ENCODE measurements at places on chromosomes 4 and X.

DNA sequence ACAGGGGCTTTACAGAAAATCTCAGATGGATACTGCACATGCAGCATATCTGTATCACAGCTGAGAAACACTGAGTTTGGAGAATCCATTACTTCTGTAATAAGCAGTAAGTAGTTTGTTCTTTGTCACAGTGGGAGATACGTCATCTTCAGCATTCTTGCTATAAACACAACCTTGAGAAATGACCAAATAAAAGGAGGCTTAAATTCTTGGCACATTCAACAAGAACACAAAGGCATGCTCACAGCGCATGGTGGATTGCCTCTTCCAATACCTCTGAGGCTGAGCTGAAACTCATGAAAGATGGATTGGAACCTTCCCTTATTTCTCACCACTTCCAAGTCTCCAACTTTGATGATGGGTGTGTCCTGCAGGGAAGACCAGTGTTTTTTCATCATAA is 54.5 kb downstream of the ANXA5 start:
- no peak for DNase-seq

DNA sequence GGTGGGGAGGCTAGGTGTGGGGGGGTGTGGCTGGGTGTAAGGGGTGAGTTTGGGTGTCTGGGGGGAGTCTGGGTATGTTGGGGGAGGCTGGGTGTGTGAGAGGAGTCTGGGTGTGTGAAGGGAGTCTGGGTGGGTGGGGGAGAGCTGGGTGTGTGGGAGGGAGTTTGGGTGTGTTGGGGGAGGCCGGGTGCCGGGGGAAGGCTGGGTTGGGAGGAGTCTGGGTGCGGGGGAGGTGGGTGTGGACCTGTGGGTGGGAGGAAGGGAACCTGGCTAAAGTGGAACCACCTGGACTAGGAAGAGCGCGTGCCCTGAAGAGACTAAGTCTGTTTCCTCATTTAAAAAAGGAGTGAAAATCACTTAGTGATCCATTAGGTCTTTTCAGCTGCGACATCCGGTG is 18.3 kb downstream of the SPON2 start:
- DNase-seq, result no peak

GRCh38 chr4:13872155-13872554 is 244.6 kb upstream of the BOD1L1 start:
- DNase-seq, result no peak

GRCh38 chrX:55546956-55547355 is 57.3 kb upstream of the USP51 start:
- DNase-seq, result no peak

- no peak for DNase-seq
Observed at GRCh38 chr4:24780936-24781495, 14.4 kb upstream of the SOD3 start.

GRCh38 chr4:147854154-147854553 is 122.3 kb downstream of the ARHGAP10 start:
- no peak for DNase-seq

DNA sequence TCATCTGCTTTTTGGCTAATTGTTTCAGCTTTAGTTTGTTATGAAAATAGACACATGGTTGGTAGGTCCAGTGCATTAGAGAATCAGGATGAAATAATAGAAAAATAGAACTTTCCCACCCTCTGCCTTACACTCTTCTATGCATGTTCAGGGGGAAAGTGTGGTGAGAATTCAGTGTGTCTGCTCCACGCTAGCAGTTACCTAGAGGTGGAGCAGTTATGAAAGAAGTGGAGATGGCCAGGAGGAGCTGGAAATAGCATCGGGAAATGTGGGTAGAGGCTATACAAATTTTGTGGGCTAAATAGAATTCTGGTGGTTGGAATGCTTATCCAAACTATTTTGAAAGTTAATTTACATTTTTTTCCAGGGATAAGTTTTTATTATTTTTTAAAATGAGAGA is 91.4 kb upstream of the MAD2L1 start:
- DNase-seq, result no peak

GRCh38 chr4:141339391-141339790 is 118.7 kb downstream of the ZNF330 start:
- no peak for DNase-seq

- no peak for DNase-seq
Observed at GRCh38 chrX:78387364-78387763, 60.0 kb upstream of the CYSLTR1 start.

DNA sequence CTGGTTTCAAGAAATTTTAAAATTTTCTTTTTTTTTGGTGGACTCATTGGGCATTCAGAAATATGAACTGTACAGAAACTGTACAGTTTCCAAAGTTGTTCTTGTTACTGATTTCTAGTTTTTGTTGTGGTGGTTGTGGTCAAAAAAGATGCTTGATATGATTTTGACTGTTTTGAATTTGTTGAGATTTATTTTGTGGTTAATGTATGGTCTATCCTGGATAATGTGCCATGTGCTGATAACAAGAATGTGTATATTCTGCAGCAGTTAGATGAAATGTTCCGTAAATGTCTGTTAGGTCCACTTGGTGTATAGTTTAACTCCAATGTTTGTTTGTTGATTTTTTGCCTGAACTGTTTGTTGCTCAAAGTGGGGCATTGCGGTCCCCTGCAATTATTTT is 127.6 kb upstream of the NUDT6 start:
- peak; percentile 12 for DNase-seq

GRCh38 chr4:38188631-38189101 is 228.5 kb downstream of the PTTG2 start:
- no peak for DNase-seq

GRCh38 chr4:138805736-138806135 is 209.8 kb upstream of the NOCT start:
- DNase-seq, result no peak

GRCh38 chrX:154775419-154776349 is 13.0 kb downstream of the DKC1 start:
- no peak for DNase-seq

GRCh38 chr4:8410641-8411271 is 29.8 kb downstream of the ACOX3 start:
- DNase-seq, result no peak

DNA sequence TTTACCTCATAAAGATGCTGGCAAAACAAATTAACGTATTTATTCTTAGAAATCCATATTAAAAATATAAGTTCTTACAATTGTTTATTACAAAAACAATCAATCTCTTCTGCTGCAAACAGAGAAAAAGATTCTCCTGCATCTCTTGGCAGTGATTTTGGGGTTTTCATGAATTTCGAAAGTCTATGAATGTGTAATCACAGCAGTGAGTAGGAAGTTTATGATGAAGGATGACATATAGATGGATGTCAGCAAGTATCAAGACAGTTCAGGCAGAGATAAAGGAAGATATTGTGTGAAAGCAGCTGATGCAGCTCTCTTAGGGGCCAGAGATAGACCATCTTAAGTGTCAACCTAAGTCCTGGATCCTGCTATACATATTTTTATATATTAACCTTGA is 196.9 kb upstream of the BANK1 start:
- no peak for DNase-seq

DNA sequence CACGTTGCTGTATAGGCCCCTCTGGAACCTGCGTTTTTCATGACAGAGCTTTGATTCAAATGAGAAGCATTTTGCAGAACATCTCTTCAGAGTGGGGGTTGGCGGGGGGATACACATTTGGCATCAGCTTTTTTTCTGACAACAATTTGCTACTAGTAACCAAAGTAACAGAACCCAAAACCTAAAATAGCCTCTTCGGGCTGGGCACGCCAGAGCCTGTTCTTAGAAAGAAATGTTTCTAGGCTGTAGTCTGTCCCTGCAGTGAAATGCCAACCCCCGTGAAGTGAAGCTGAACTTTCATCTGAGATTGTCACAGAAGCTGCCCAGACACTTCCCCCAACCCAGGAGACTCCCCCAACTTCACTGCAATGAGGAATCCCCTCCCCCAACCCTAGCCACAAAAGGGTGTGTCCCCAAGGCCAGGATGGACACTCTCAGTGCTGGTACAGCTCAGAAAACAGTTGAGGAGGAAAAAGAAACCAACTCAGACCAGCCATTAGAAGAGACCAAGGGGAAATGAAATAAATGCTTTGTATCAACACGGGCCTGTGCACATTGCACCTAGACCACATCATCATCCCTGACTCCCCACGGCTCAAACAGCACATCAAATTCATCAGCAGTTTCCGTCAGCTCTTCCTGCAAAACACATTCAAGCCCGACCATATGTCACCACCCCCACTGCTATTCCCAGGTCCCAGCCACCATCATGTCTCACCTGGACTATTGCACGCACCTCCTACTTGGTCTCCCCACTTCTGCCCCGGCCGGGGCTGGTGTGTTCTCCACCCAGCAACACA is 8.4 kb upstream of the MAN2B2 start:
- no peak for DNase-seq

DNA sequence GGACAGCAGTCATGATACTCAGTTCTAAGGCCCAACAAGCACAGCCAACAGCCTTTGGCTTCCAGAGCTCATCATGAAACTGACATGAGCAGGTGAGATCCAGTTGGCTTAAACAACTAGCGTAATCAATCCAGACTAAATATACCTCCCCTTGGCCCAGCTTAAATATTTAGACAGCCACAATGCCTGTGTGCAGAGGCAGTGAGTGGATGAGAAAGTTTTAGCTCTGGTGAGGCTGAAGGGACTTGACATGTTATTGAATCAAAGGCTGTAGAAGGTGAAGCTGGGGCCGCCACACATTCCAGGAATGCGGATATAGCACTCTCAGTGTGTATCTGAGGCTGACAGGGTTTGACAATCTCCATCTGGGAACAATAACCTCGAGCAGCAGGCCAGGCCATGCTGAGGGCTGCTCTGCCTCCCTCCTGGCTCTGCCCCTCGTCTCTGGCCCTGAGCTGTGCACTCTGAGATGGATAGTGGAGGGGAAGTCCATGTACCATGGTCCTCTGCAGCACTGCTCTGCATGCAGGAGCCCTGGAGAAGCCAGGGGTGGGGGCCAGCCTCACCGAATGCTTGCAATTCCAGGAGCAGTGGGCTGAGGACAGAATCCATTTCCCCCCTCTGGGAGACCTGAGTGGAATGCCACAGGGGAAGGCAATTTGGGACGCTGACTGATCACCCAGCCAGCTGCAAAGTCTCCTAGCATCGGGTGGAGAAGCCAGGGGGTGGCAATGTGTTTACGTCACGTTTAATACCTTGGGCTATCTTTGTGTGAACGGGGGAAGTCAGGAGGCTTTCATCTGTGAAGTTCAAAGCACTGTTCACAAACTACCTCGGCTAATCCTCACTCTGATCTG is 37.3 kb upstream of the RASL11B start:
- no peak for DNase-seq

- DNase-seq, result peak; percentile 71
Observed at GRCh38 chr4:1010395-1011021, 918 bp upstream of the FGFRL1 start.

GRCh38 chrX:53813670-53814440 is 127.3 kb upstream of the HUWE1 start:
- no peak for DNase-seq

- no peak for DNase-seq
Observed at GRCh38 chr4:158875026-158875425, 106.2 kb downstream of the FNIP2 start.

- no peak for DNase-seq
Observed at GRCh38 chrX:50442426-50443116, 28.1 kb downstream of the DGKK start.

DNA sequence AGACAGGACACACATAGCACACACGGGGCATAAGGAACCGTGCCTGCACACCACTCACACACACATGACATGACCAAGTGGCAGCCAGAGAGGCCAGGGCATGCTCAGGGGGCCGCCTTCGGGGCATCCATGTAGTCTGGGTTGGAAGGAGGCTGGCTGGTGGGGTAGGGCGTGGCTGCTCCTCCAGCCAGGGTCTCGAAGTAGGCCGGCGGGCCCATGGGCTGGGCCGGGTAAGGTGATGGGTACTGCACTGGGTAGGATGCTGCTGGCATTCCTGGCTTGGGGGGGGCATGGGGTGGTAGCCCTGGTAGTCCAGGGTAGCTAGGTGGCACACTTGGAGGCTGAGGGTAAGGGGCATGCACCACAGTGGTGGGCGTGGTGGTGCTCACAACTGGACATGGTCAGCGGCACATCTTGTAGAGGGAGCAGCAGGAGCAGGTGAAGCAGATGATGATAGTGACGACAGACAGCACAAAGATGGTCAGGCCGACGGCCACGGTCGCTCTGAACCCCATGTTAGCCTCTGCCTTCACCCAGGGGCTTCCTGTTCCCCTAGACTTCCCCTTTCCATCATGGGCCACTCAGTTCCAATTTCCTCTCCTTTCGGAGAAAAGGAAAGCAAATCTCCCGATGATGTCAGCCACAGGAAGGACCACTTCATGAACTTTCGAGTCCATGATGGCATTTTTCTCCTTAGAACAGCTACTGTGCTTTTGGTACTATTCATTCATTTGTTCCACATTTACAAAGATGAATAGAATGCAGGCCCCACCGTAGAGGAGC is 10.9 kb upstream of the DDX3X start:
- no peak for DNase-seq

DNA sequence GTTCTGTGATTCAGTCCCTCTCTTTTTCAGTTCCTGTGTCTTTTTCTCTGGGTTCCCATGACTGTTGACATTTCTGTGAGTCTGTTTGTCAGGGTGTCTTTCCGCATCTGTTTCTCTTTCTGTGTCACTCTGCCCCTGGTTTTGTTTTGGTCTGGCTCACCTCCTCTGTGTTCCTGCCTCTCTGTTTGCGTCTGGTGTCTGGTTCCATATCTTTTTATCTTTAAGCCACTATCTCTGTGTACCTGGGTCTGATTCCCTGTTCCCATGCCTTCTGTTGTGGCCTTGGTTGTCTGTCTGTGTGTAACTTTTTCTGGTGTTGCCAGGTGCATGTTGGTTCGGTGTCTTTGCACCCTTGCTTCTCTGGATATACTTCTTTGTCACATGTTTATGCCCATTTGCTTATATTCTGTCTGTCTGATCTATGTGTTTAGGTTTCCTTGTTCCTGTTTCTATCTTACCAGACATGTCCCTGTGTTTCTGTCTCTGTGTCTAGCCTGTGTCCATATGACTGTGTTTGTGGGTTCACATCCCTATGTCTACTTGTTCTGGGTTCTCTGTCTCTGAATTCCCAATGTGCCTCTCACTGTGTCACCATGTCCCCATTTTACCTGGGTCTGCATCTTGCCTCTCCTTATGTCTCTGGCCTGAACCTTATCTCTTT is 50.2 kb downstream of the ITIH6 start:
- peak; percentile 63 for DNase-seq

DNA sequence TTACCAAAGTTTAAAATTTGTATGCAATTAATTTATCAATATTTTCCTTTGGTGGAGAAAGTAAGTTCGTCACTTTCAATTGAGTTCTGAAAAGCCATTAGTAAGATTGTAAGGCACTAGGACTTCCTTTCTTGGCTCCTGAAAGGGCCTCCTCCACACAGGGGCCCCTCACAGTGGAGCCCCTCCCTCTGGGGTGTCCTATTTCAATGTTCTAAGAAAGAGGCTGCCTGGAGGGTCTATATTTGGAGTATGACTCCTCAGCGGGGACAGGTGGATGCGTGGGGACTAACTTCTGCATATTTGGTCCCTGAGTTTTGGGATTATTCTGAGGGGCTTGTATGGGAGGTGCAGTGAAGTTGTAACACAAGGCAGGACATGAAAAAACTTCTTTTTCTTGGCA is 1.6 kb upstream of the ARMCX4 start:
- no peak for DNase-seq

DNA sequence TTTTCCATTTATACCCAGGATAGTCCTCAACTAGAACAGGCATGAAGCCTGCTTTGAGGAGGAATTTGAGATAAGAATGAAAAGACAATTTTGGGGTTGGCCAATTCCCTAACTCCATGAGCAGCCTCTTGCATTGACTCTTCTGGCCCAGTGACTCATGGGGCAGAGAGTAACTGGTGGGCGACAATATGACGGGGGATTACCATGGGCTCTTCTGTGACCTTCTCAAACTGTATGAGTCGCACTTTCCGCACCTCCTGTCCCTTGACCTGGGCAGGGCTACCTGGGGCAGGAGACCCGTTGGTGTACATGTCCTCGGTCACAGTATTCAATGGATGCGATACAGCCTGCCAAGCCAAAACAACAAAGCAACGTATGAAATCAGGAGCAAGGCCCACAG is 13.3 kb downstream of the MPP1 start:
- no peak for DNase-seq
